ENCODE measurements at places on chromosomes 12 and 14. TPM values are rescaled to one million over a fixed set of nuclear protein-coding genes. Genes with fewer than 3 reads are reported as not detected.

Gene KLRC2
- not detected for polyA plus RNA-seq

Gene KIF26A
- not detected for polyA plus RNA-seq

Gene KRT82
- polyA plus RNA-seq = not detected

Gene TCL1B
- polyA plus RNA-seq = not detected

Gene CLEC1A
- polyA plus RNA-seq = not detected

Gene PSEN1
- polyA plus RNA-seq = 12.7 TPM

Gene TSPAN8
- polyA plus RNA-seq = not detected

Gene CCDC197
- polyA plus RNA-seq = not detected

Gene ADCY4
- polyA plus RNA-seq = 0.47 TPM

Gene HOXC13
- polyA plus RNA-seq = 0.28 TPM

Gene SNRPF
- polyA plus RNA-seq = 80.5 TPM

Gene INHBC
- not detected for polyA plus RNA-seq

Gene VCPKMT
- polyA plus RNA-seq = 10.0 TPM

Gene TRHDE
- polyA plus RNA-seq = 0.03 TPM

Gene FSCB
- polyA plus RNA-seq = not detected

Gene PRR13
- 285 TPM for polyA plus RNA-seq

Gene TAS2R9
- not detected for polyA plus RNA-seq

Gene RNASE2
- not detected for polyA plus RNA-seq

Gene SRRM4
- not detected for polyA plus RNA-seq

Gene TM7SF3
- polyA plus RNA-seq = 19.9 TPM

Gene RASSF9
- not detected for polyA plus RNA-seq

Gene SLC6A12
- polyA plus RNA-seq = not detected

Gene SIRT4
- polyA plus RNA-seq = 3.2 TPM

Gene SLC16A7
- not detected for polyA plus RNA-seq

Gene OVCH1
- polyA plus RNA-seq = not detected

Gene CLEC2A
- not detected for polyA plus RNA-seq

Gene PLEKHG7
- not detected for polyA plus RNA-seq

Gene SLC8A3
- not detected for polyA plus RNA-seq

Gene MAP1LC3B2
- polyA plus RNA-seq = 0.53 TPM

Gene KLRF1
- polyA plus RNA-seq = 2.1 TPM

Gene KCNJ8
- 1.1 TPM for polyA plus RNA-seq

Gene RNASE7
- polyA plus RNA-seq = not detected

Gene TAS2R19
- polyA plus RNA-seq = 0.21 TPM

Gene FOXA1
- polyA plus RNA-seq = 1.4 TPM

Gene STYK1
- 0.11 TPM for polyA plus RNA-seq

Gene ZNF84
- 12.2 TPM for polyA plus RNA-seq

Gene TTC9
- polyA plus RNA-seq = not detected

Gene ERG28
- polyA plus RNA-seq = 14.2 TPM

Gene CCND2
- polyA plus RNA-seq = 33.2 TPM

Gene CCDC175
- polyA plus RNA-seq = not detected

Gene CISTR
- polyA plus RNA-seq = not detected

Gene EIF2S3B
- polyA plus RNA-seq = 1.5 TPM

Gene OTX2
- polyA plus RNA-seq = not detected

Gene MORN3
- polyA plus RNA-seq = 0.12 TPM

Gene TMEM121
- polyA plus RNA-seq = not detected

Gene OAS2
- not detected for polyA plus RNA-seq

Gene SERPINA1
- polyA plus RNA-seq = not detected

Gene SLC8B1
- 25.2 TPM for polyA plus RNA-seq

Gene HELB
- 2.0 TPM for polyA plus RNA-seq

Gene JAG2
- polyA plus RNA-seq = 38.0 TPM

Gene CCDC196
- not detected for polyA plus RNA-seq

Gene ACSM4
- polyA plus RNA-seq = not detected

Gene MYO1H
- polyA plus RNA-seq = not detected

Gene SLC6A15
- polyA plus RNA-seq = not detected

Gene RNASE3
- not detected for polyA plus RNA-seq

Gene C12orf60
- 3.7 TPM for polyA plus RNA-seq

Gene ANKRD33
- not detected for polyA plus RNA-seq

Gene GLI1
- 0.64 TPM for polyA plus RNA-seq

Data from K562 (cell line).